ENCODE measurements at places on chromosomes 6 and 20.

DNA sequence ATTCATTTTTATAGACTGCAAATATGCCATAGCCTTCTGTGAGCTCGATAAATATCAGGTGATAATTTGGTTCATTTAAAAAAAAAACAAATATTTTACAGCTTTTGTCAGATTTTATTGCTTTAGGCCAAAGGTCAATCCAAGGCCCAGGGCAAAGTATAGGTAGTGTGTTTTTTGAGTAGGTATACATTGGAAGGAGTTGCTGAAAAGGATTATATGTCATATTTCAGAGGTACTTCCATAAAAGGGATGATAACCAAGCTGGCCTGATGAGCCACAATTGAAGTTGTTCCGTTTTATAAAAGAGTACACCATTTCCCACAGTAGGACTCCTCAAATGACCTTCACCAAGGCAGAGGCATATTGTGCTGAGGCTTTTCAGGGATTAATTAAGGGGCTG is 452.8 kb upstream of the FLRT3 start:
- no peak for DNase-seq

DNA sequence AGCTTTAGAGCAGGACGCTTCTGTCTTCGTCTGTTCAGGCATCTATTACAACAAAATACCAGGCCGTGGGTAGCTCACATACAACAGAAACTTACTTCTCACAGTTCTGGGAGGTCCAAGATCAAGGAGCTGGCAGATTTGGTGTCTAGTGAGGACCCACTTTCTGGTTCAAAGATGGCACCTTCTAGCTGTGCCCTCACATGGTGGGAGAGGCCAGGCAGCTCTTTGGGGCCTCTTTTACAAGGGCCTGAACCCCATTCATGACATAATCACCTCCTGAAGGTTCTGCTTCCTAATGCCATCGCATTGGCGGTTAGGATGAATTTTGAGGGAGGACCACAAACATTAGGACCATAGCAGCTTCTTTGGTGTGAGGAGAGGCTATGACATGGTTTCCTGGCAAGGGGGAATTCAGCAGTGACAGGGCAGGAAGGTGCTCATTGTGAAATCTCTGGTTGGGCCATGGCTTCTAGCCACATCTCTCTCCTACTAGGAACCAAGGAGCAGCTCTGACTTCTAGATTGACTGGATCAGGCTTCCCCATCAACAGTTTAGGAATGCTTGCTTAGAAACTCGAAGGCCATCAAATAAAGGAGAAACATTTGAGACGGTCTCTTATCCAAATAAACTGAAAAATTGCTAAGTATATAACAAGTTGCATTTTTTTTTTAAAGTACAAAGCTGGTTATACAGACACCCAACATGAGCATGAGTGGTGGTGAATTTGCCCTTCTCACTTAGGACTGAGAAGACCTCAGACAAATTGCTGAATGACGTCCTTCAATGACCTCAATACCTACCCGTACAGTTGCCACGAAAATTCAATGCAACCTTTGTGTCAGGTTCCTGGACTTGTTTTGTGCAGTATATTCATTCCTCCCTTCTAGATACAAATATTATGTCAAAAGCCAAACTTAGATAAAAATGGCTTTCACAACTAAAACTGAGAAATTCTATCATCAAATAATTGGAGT is 140.7 kb downstream of the ZDHHC14 start:
- no peak for DNase-seq

- DNase-seq: no peak
These were observed 4.0 kb downstream of the C20orf96 start for GRCh38 chr20:286508-286907.

- peak; percentile 55 for DNase-seq
These were observed 764 bp upstream of the SNAP25 start for GRCh38 chr20:10217721-10218410.

DNA sequence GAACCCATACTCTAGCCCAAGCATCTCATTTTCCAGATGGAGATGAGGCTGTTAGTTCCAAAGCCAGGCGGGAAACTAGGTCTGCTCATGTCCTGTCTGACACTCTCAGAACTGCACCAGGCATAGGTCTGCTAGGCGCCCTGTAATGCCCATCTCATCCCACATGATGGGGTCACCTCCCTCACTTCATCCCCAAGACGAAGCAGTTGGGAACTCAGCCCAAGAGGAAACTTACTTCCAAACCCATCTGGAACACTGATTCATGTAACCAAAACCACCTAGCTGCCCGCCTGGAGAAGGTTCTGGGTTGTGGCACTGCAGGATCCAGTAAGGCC is 119.4 kb upstream of the PRND start:
- DNase-seq: no peak

- DNase-seq: no peak
These were observed 81.8 kb downstream of the NFATC2 start for GRCh38 chr20:51460569-51461265.

- no peak for DNase-seq
These were observed 116.0 kb downstream of the GPR63 start for GRCh38 chr6:96721227-96721626.

DNA sequence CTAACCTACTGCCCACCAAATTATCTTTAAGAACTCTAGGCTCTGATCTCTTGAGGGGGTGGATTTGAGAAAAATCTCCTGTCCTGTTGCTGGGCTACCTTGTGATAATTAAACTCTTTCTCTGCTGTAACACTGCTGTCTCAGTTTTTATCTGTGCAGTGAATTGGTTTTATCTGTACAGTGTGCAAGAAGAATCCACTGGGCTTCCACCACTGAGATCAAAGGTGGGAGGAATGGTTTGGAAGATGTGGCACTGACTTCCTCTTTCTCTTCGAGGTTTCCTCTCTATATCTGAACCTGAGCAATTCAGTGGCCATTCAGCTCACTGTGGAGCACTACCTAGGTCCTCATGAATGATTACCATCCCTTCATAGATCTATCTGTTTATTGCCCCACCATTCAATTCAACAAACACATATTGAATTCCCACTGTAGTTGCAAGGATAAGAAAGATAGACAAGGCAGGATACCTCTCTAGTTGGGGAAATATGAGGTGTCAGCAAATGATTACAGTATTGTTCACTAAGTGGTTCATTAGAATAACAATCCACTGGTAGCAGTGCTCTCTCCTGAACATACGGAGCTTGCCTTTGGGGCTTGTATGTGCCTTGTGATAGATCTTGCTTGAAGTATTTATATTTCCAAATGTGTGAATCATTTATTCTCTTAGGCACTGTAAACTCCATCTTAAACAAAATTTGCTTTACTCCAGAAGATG is 172.1 kb upstream of the ARG1 start:
- DNase-seq: no peak

GRCh38 chr6:106124015-106124414 is 37.9 kb downstream of the PRDM1 start:
- no peak for DNase-seq

DNA sequence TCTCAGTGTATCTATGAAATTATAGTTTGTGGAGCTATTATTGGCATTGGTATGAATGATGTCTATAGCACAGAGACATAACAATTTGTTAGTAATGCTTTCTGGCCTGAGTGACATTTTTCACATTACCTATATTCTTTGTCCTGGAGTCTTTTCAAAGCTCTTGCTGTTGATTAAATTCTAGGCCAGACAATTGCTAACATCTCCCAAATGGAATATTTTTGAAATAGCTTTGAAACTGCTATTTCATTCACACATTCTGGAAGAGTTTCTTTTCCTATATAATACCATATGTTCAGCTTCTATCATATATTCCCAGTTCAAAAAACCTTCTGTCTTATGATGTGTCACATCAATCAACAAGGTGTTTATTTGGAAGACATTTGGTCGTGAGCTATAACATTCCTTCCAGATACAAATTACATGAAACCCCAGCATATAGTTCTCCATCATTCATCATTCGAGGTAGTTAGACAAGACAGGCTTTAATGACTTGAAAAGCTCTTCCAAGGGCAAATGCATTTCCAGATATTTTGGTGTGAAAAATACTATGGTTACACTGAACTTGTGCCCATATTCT is 452.8 kb downstream of the KHDRBS2 start:
- no peak for DNase-seq

DNA sequence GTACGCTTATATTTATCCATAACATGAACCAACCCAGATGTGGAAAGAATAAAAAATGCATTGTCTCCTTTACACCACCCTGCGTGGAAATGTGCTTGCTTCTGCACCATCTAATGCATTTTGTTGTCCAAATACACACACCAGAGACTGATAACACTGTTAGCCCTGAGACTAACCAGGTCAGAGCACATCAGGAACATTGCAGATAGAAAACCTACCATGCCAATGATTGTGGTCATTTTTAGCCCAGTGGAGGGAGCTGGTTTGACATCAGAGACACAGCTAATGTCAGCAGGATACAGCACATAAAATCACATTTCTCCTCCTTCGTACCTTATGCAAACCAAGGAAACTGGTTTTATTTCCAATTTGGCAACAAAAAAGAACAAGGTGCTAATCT is 528.7 kb downstream of the DOK5 start:
- no peak for DNase-seq

- no peak for DNase-seq
These were observed 399.8 kb upstream of the MAN1A1 start for GRCh38 chr6:119749335-119749734.
